Activated T-helper 1 cell treated with anti-CD3 and anti-CD28 coated beads, Interleukin-2, amount 50 U/mL, for 16 hours (primary cell): ENCODE measurements at places on chromosomes 3 and 15.

GRCh38 chr15:86797135-86797534 is 717.5 kb downstream of the AGBL1 start:
- no peak for DNase-seq

GRCh38 chr3:22659651-22660475 is 543.3 kb upstream of the UBE2E2 start:
- no peak for DNase-seq

- DNase-seq: no peak
Observed at GRCh38 chr15:89112341-89112971, 24.2 kb downstream of the ABHD2 start.

DNA sequence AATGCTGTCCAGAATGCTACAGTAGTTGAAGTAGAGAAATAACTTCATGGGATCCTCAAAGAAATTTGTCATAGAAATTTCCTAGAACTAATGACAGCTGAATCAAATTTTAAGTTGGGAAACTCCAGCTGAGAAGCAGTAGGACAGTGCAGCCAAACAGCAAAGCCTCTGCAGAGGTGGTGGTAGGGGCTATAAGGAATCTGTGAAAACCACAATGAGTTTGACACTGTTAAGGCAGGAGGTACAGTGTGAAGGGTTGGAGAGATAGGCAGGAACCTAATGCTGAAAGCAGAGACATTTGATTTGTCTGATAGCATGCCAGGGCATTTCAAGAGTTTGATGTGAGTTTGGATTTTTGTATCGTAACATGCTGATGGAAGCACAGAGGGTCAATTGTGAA is 22.0 kb downstream of the ASTE1 start:
- no peak for DNase-seq

- no peak for DNase-seq
Observed at GRCh38 chr15:72200395-72201237, 3.0 kb upstream of the GRAMD2A start.

- DNase-seq: no peak
Observed at GRCh38 chr15:63942486-63943365, 103.6 kb downstream of the DAPK2 start.

- DNase-seq: no peak
Observed at GRCh38 chr3:133361011-133361410, 38.8 kb upstream of the BFSP2 start.

DNA sequence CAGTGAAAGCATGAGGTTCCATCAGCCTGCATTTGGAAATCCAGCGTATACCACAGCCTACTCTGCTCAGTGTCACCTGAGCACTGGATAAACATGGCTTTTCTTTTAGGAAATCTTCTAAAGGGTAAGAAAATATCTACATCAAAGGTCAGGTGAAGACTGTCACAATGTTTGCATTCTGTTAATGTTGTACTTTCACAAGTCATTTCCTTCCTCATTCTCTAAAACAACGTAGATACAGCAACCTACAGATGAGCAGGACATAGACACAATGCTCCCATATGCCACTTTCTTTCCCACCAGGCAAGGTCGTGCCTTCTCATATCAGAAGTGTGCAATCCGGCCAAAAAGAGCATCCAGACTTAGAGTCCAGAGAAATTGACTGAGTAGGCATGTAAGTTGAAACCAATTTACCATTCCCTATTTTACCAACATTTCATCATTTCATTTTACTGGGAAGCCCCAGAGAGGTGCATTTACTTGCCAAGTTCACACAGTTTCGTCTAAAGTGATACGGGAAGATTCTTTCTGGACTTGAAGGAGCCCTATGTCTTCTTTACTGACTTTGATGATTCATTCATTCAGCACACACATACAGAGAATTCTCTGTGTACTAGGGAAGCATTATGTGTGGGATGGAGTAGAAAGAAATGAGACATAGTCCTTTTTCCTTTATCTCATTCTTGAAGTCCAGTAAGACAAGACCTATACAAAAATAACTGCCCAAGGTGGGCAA is 30.6 kb upstream of the LPP start:
- no peak for DNase-seq

DNA sequence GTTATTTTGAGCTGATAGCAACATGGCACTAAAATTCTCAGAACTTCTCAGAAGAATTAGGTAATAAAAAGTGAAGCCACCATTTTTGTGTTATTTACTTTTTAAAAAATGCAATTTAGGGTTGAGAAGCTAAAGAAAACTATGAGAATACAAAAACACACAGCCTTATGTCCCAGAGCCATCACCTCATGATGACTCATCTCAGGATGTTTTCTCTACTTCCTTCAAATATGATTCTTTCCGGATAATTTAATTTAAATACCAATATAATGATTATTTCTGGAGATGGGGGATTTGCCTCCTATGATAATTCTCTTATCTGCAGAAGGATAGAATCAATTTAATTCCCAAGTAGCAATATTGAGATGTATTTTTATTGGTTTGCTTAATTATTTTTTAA is 105.6 kb upstream of the BFSP2 start:
- DNase-seq: no peak

DNA sequence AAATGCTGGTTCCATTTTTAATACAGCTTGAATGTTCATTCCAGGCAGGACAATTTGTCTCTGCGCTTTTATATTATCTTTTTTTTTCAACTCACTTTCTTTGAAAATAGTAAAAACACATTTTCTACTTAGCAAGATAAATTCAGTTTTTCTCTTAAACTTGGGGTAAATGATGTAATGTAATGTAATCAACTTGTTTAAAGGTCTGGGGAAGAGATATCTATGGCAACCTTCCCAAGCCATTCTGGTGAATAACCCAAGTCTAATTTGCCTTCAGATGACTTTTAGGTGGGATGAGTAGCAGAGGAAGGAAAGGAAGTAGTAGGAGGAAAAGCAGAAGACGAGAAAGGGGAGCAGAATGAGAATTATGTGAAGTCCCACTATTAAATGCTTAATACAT is 335.1 kb downstream of the SV2B start:
- no peak for DNase-seq

- DNase-seq: no peak
Observed at GRCh38 chr15:67924359-67924974, 84.6 kb upstream of the RNU6-1 start.

DNA sequence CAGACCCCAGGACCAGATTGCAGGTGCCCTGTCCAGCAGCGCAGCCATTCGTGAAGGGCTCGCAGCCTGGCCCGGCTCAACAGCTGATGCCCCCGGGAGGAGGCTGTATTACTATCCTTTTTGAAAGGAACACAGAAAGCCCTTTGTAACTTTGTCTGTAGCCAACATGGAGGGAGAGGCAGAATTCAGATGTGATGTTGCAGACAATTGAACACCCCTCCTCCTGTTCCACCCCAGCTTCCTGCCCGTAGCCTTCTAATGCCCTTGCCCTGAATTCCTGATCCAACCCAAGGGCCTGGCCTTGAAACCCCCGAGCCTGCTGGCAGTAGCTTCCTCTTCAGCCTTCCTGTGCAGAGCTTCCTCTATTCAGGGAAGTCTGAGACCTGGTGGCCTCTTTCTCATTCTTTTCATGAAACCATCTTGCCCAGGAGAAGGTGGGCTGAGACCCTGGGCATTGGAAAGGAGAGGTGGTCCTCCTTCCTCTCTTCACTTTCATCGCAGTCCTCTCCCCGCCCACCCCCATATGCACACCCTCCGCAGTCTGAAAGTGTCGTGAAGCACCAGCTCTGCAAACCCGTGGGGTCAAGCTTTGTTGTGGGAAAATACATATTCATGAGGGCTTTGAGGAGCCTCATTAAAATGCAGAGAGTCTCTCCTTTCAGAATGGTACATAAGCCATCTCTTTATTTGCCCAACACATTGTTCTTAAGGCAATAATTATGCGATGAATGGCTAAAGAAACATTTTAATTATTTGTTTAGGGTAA is 109.2 kb downstream of the APBA2 start:
- no peak for DNase-seq

GRCh38 chr3:132726341-132726823 is 4.2 kb upstream of the NPHP3 start:
- DNase-seq: no peak

GRCh38 chr3:29420106-29420505 is 139.2 kb downstream of the RBMS3 start:
- no peak for DNase-seq

- no peak for DNase-seq
Observed at GRCh38 chr15:27017168-27017809, 46.3 kb downstream of the GABRG3 start.

- DNase-seq: no peak
Observed at GRCh38 chr15:76199106-76200082, 111.9 kb downstream of the ETFA start.

GRCh38 chr15:60875681-60876080 is 353.4 kb downstream of the RORA start:
- no peak for DNase-seq

DNA sequence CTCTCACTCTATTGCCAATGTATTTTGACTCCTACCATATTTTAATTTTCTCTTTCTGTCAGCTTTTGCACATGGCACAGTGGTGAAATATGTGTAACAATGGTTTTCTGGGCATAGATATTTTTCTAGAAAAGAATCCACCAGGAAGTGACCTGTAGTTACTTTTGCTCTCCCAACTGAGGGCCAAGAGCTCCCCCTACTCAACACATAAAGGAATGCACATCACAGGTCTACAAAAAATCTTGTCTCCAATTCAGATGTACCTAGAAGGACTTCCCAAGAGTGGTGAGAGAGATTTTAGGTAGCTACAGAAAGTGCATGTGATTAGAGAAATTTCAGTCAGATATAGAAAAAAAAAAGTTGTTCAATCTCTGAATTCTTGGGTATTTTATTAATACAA is 15.6 kb downstream of the CPA3 start:
- no peak for DNase-seq
